Muscle of leg (tissue), 16 donors: ENCODE measurements at places on chromosomes 16 and 17. TPM values are rescaled to one million over a fixed set of nuclear protein-coding genes. Genes with fewer than 3 reads are reported as not detected.

DNA sequence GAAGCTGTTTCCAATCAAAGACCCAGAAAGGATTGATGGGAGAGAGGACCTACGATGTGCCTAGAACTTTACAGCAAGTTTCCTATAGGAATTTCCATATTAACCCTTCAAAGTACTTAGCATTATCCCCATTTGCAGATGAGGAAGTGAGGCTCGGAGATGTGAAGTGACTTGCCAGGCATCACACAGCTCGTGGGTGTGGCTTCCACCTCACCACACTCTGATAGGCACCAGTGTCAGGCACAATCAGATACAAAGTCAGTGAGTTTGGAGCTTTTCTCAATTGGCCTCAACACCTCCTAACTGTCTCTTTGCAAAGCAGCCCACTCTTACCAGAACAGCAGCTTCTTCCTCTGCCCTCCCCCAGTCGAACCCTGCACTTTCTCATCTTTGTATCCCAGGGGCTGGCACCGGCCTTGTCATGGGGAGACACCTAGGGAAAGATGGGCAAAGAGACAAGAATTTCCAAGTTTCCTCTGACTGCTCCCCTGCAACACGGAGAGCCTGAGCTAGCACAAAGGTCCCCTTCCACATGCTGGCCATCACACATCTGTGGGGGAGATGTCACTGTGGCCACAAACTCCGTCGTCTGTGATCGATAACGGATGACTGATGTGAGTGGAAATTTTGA lies 37.4 kb upstream of the CCL1 start:
- no peak for DNase-seq

DNA sequence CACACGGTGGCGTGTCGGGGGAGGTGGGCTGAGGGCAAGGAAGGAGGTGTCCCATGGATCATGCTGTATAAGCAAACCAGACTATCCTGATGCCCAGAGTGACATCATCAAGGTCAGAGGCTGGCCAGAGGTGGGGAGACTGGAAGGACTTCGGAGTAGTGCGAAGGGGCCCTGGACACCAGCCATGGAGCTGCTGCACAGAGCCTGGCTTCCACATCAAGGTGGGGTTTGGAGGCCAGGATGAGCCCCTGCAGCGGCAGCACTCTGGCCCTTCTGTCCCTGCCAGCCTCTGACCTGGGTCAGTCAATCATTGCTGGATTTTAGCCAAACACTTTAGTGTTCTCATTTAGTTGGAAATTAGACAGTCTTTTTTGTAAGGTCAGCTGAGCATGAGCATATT lies 34.8 kb downstream of the MED13 start:
- peak; percentile 3 for DNase-seq

DNA sequence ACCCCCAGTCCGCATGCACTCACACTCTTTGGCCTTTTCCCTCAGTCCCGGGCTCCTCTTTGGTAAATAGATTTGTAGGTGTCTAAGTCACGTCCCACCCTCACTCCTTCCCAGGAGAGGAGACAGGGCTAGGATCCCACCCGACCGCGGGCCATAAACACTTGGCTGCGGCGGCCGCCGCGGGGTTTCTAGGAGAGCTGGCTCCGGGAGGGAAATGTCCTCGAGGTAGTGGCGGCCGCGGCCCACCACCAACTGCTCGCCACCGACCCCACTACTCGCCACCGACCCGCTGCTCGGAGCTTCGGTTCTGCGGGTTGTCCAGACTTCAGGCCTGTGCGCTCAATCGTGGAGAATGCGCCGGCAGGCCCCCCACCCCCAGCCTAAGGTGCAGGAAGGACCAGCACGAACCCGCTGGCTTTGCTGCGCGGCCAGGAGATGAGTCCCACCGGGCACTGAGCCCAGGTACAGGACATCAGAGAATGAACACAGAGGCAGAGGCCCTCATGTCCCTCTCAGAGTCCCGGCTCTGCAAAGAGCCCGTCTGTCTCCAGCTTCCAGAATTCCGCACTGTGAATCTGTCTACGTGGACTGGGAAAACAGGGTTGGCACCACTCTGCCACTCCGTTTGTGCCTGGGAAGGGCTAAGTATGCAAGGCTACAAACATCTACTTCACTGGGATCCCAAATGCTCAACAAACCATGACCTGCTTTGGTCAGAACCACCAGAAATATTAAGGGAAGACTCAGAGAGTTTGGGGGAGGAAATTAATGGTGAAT lies 2.5 kb downstream of the PRAC2 start:
- DNase-seq, result no peak

Gene ELMO3
- 1.7 TPM for polyA plus RNA-seq

Gene MRPL58
- 21.2 TPM for polyA plus RNA-seq

Gene TSC2
- polyA plus RNA-seq, result 57.6 TPM

DNA sequence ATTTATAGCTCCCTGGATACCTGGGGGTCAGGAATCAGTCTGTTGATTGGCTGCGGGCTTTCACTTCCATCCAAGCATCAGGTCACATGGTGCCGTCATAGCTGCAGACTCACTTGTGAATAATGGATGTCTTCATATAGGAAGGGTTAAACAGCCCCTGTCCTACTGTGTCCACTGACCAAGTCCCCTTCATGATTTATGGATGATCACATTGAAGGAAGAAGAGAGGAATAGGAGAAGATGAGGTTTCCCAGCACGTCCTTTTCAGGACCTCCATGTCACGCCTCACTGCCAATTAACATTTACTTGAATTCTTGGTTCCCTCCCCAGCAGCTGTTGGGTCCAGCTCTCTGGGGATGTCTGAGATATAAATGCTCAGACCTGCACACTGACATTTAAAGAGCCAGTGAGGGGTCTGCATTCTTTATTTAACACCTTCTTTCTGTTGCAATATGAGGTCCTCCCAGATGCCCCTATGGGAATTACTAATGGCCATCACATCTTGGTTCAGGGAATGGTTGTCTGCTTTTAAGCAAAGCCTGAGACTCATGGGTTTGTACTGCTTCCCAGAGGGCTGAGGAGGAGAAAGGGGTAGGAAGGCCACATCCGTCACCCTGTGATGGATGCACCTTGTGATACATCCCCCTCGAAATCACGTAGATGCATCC lies 230.6 kb upstream of the HSBP1 start:
- no peak for DNase-seq

- no peak for DNase-seq
Observed at GRCh38 chr17:47850692-47851573, at the start of gene SP6. TSS of gene SP6 (minus strand) at chr17:47851163. CDS start at chr17:47848429, 2,734 bp downstream.

- no peak for DNase-seq
Observed at GRCh38 chr16:610513-611381, 20.0 kb upstream of the WFIKKN1 start.

- peak; percentile 93 for DNase-seq
Observed at GRCh38 chr17:41811549-41812380, at the start of gene P3H4. TSS of gene P3H4 (minus strand) at chr17:41811949. CDS start at chr17:41811915, 34 bp downstream.

- DNase-seq, result peak; percentile 93
Observed at GRCh38 chr17:869567-870525, 87.7 kb downstream of the MRM3 start.

Gene SERPINF2
- polyA plus RNA-seq, result 4.0 TPM

Gene MAF
- polyA plus RNA-seq, result 33.6 TPM

Gene DPEP2
- 1.4 TPM for polyA plus RNA-seq

Gene USP6
- polyA plus RNA-seq, result 6.6 TPM

Gene PARD6A
- 1.5 TPM for polyA plus RNA-seq

DNA sequence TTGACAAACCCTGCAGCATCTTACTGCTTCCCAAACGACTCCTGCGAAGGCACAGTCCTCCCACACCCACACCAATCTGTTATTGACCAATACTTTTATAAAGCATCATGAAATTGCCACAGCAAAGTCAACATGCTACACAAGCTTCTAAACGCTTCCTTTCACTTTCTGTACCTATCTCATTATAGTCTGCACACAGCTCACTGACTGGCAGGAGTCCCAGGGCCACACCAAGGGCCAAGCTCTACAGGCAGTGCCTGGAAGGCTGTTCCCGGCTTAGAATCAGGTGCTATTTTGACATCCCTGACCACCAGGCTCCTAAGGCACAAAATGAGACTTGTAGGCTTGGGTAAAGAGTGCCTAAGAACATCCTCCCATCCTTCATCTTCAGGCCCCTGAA lies 39.5 kb downstream of the USP7 start:
- DNase-seq, result no peak

Gene TBC1D3C
- not detected for polyA plus RNA-seq

GRCh38 chr17:59511726-59512125 lies 53.7 kb upstream of the DHX40 start:
- no peak for DNase-seq

- DNase-seq, result no peak
Observed at GRCh38 chr16:81307770-81308169, 7.0 kb upstream of the GAN start.

Gene CD68
- polyA plus RNA-seq, result 40.7 TPM

DNA sequence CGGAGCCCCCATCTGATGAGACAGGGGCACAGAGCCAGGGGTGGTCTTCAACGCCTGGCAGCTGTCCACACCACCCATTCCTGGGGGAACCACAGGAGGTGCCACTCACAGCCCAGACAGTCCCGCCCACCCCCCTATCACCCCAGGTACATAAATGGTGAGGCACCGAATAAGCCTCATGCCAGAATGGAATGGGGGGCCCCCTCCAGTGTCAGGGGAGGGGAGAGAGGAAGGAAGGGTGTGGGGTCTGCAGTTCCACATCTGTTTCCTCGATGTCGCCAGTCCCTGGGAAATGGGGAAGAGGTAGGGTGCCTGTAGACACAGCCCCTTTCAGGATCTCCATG lies 1.7 kb downstream of the TMC6 start:
- DNase-seq, result no peak

DNA sequence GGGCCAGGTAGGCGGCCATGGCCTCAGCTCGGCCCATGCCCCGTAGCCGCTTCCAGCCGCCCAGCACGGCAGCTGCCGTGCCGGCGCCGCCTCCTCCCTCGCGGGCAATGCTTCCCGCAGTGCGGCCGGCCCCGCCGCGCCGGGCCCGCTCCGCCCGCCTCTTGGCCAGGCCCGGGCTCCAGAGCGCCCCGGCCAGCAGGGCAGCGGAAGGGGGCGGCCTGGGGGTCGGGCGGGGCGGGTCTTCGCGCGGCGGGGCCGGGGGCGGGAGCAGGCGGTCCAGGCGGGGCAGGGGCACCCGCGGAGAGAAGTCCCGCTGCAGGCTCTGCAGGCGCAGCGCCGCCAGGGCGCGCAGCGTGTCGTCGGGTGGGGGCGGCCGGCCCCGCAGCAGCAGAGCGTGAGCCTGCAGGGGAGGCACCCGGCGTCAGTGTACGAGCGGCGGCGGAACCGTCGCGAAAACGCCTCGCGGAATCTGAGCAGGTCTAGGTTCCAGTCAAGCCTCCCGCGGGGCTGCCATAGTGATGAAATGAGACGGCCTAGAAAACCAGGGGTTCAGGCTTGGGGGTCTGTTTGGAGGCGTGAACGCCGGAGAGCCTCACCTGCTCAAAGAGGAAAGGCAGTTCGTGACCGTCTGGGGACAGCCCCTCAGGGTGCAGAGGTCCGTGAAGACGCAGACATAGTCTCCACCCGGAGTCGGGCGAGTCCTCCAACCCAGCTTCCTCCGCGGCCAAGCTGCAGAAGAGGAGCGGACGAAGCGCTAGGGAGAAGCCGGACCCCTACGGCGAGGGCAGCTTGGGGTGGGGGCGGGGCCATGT lies 6.6 kb downstream of the PLEKHH3 start:
- no peak for DNase-seq

DNA sequence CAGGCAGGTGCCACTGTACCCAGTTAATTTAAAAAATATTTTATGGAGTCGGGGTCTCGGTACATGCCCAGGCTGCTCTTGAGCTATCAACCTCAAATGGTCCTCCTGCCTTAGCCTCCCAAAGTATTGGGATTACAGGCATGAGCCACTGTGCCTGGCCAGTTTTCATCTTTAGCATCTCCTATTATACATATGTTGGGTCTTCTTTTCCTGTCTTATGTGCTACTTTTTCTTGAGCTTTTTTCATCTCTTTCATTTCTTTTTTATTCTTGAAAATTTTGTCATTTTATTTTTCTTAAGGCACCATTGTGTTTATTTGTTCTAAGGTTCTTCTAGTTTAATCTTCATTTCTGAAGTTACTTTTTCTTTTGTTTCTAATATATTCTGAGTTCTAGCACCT lies 20.7 kb downstream of the BANP start:
- no peak for DNase-seq

DNA sequence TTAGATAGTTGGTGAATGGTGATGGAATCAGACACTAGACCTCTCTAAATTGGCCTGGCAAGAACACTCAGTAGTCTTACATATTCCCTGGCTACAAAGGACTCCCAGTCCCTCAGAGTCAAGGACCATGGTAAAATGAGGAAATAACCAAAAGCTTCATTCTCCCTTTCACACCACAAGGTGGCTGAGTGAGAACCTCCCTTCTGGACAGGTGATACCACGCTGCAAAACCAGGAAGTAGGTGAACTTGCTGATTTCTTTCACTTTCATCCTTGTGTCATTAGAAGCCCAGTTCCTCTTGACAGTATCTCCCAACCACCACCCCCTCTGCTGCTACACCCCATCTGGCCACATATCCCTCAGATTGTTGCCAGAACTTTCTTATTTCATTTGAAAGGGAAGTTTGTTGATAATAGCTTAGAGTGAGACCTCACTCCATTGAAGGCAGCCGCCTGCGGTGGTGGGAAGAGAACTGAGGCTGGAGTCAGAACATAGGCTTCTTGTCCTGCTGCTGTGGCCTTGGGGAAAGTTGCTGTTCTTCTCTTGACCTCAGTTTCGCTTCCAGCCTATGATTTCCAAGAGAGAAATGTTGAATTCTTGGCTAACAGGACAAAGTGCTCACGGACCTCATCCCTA lies 290.6 kb upstream of the CCL2 start:
- no peak for DNase-seq

Gene ZNF23
- 10.2 TPM for polyA plus RNA-seq
